EL (cell line): ENCODE measurements at places on chromosomes 6 and 20.

GRCh38 chr6:73965539-73966029 lies 269.6 kb downstream of the CD109 start:
- DNase-seq: no peak

GRCh38 chr6:65116326-65116725 lies 590.7 kb downstream of the EYS start:
- DNase-seq: no peak

DNA sequence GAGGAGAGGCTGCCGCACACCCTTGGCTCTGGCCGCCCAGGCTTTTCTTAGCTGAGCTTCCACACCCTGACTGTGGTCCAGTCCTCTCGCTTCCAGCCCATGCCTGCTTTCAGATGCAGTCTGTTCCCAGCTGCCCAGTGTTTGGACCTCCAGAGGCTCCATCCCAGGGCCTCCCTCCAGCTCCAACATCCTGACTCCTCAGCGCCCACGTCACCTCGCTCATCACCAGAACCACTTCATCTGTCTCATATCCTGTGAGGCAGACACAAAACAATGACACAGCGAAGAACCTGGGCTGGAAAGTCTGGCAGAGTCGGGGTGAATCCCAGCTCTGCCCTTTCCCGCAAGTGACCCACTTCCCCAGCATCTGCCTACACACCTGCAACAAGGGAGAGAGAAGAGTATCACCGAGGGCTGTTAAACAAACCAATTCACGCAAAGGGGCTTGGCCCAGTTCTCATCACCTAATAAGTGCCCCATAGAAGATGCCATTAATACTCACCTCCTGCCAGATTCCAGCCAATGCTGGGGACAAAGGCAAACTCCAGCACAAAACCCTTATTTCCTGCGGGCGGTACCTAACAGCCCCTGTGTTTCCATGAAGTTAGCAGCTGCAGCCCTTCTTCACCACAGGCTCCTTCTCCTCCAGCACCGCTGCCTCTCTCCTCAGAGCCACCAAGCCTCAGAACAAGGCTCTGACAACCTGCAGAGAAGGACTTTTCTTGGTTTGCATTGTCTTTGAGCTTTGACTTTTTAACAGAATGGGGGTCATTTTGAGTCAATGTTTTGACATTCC lies 133.4 kb upstream of the CDH4 start:
- peak; percentile 72 for DNase-seq

DNA sequence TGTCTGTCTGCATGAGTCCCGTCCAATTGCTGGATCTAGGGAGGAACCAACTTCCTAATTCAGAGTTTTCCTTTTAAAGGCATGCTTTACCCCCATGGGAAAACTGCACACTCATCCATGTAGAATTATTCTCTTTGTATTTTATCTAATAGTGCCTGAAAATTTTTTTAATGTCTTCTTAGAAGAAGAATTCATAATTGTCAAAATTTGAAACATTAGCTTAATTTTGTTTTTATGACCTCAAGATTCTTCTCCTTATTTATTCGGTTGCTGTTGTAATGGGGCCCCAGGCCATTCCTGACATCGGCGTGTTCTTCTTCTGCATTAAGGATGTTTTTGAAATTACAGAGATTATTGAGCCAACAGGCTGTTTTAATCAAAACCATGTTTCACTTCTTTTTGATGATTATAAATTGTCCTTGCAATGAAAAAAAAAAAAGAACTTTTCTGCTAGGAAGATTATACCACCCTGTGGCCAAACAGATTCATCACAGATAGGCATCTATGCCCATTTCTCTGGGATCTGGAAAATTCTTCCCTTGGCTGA lies 100.3 kb downstream of the ZNF217 start:
- no peak for DNase-seq

- no peak for DNase-seq
These were observed 22.5 kb upstream of the PRIM2 start for GRCh38 chr6:57294862-57295445.

DNA sequence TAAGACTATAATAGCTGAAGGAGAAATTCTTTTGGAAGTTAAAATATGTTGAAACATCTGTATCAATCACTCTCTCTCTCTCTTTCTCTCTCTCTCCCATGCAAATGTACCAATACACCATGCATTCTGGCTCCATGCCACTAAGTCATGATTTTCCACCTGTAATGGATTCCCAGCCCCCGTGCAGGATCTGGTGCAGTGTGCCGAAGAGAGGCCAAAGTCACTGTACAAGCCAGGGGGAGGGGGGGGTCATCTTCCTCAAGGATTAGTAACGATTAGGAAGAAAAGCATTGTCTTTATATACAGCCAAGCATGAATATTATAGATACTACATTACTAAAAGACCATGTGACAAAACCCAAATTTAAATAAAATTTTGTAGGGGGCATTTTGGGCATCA lies 725.1 kb downstream of the KIF16B start:
- DNase-seq: no peak

- no peak for DNase-seq
These were observed 20.0 kb downstream of the IRF4 start for GRCh38 chr6:411402-412145.

- DNase-seq: no peak
These were observed 170.6 kb upstream of the AGPAT4 start for GRCh38 chr6:161444464-161444863.

DNA sequence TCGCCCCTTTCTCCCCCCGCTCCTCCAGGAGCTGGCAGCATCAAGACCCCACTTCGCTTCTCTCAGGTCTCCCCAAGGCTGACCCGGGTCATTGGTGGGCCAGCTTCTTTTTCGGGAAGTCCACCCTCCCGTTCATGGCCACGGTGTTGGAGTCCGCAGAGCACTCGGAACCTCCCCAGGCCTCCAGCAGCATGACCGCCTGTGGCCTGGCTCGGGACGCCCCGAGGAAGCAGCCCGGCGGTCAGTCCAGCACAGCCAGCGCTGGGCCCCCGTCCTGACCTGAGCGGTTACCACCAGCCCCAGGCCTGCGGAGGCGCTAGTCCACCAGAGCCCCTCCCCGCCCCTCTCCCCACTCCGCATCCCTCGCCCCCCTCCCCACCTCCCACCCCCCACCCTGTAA lies 1.0 kb downstream of the PPDPF start:
- DNase-seq: no peak

- DNase-seq: no peak
These were observed 284.9 kb downstream of the PRKN start for GRCh38 chr6:162442687-162443086.

DNA sequence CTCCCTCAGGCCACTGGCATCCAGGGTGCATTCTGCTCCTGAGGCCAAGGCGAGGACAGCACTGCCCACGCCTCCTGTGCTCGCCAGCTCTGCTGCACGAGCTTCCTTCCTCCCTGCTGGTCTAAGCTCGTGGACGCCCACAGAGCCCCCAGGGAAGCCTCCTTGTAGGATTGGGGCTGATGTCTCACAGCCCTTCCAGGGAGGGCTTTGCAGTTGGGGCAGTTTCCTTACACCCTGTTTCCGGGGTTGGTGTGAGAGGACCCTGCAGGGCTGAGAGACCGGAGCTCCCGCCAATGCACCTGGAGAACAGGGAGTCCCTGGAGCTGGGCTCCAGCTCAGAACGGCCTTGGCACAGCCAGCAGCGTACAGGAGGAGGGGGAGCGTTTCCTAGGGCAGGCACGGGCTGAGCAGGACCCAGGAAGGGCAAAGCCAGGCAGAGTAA lies 172.4 kb upstream of the PDE10A start:
- DNase-seq: no peak

GRCh38 chr6:157145656-157146285 lies 177.5 kb downstream of the TMEM242 start:
- DNase-seq: peak; percentile 28

GRCh38 chr6:149254253-149254652 lies 63.3 kb upstream of the TAB2 start:
- no peak for DNase-seq

GRCh38 chr6:129546702-129547101 lies 163.3 kb downstream of the ARHGAP18 start:
- DNase-seq: no peak

- no peak for DNase-seq
These were observed 28.1 kb downstream of the LMBRD1 start for GRCh38 chr6:69768664-69769063.

- no peak for DNase-seq
These were observed 23.1 kb upstream of the KIAA0408 start for GRCh38 chr6:127482325-127482724.

DNA sequence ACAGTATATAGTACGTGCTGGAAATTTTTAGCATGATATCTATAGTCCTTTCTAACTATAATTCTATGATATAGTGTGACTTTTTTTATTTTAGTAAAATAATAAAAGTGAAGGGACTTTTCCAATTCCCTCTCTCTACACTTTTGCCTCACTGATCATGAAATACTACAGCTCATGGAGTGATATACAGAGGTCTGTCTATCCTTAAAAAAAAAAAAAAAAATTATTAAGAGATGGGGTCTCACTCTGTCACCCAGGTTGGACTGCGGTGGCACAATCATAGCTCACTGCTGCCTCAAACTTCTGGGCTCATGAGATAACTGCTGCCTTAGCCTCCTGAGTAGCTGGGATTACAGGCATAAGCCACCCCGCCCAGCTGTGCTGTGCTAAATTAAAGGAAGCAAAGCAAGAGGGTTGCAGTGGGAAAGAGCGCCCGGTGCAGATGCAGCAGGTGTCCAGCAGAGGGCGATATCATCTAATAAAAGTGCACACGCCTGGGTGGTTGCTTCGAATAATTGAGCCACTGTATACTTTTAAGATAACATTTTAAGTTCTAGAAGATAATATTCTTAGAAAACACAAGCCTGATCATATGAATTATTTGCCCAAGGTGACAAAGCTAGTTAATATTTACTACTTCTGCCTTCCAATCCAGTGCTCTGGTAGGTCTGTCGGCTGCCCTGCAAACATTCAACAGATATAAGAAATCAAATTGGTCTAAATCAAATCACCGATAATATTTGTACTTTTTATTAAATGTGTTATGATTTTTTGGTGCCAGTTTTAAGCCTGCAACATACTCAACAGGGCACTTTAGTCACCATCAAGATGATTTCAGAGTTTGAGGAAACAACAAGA lies 94.9 kb upstream of the NT5E start:
- peak; percentile 78 for DNase-seq

GRCh38 chr6:147935656-147936055 lies 407.0 kb upstream of the SASH1 start:
- no peak for DNase-seq

- DNase-seq: no peak
These were observed 636.6 kb upstream of the MMS22L start for GRCh38 chr6:97919631-97920030.

- DNase-seq: no peak
These were observed 56.5 kb upstream of the PKIB start for GRCh38 chr6:122553697-122554096.

DNA sequence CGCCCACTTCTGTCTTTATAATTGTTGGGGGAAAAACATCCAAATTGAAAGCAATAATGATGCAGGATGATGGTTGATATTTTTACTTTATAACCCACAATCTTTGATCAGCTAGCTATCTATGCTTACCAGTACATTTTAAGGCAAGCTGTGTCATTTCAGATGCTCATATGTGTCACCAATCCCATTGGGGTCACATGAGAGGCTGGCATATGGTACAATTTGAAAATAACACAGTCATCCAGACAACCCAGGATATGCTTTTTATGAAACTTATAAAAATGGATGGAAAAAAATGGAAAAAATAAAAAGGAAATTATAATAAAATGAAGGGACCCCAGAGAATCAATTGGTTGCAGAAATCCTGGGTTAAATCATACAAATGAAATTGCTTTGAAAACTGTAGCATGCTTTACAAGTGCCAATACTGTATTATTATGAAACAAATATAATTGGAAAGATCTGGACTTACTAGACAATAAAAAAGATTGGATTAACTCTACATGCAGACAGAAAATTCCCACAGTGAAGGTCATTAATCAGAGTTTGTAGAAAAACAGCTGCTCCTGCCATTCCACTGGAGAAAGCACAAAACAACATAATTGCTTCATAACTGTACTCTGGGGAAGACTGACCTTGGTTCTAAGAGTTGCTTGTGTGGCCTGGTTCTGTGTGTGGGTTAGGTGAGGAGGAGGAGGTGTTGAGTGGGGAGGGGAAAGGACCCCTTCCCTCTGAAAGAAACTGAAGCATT lies 13.3 kb upstream of the PRIM2 start:
- peak; percentile 26 for DNase-seq

- peak; percentile 88 for DNase-seq
These were observed at the start of gene SNAP25 for GRCh38 chr20:10218536-10219451. Gene SNAP25 (plus strand): TSS chr20:10218830. CDS start chr20:10275492, 56,662 bp downstream.

DNA sequence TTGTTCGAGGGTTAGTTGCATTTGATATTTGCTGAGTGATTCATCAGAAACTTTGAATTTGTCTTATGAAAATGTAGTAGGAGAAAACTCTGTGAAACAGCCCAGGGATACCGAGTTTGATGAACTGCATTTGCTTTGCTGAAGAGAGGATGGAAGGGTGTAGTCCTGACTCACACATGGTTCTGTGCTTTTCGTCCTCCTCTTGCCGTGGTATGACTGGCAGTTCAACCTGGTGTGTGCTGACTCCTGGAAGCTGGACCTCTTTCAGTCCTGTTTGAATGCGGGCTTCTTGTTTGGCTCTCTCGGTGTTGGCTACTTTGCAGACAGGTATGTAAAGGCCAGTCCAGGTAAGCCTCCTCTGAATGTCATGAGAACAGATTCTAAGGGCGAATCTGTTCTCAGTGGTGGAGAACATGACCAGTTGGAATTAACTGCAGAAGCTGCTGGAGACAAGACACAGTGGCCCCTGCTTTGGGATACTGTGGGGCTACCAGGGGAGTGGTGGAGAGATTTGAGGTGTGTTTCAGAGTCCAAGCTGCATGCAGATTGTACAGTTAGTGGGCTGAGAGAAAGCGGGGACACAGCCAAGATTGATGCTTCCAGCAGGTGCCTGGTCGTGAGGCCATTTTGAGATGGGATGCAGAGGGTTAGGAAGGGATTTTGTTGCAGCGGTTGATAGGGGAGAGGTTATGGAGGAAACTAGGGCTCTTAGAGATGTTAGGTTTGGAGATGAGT lies 8.4 kb downstream of the SLC22A1 start:
- no peak for DNase-seq
